Activated CD4-positive, alpha-beta T cell treated with anti-CD3 and anti-CD28 coated beads for 36 hours (primary cell): ENCODE measurements at places on chromosomes 12 and 14.

DNA sequence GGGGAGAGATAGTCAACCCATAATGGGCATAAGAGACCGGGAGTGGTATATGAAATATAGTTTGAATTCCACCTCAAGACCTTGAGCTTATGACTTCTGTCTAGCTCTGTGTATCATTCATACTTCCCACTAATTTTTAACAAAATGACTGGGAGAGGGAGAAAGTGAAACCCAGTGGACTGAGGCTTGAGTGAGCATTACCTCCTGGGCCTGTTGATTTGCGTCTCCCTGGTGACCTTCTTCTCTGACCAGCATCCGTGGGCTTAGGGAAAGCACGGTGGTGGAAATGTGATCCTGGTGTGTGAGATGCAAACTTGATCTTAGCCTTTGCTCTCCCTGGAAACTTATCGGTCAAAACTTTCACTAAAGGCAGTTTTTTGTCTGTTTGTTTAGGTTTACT lies 207.9 kb upstream of the BCL2L14 start:
- DNase-seq, result no peak

DNA sequence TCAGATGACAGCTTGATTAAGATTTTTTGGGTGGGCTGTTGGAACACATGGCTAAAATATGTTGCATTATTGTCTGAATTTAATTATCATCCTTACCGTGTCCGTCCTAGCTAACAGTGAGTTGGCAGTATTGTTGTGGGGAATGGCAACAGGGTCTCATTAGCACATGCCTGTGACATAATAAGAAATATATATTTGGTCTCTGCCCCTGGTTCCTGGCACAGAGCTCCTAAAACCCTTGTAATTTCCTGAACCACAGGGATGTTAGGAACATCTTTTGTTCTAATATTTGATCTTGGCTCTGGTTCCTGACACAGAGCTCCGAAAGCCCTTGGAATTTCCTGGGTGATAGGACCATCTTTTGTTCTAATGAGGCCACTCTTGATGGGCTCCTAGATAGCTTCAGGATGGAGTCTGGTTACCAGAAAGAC lies 76.0 kb downstream of the SYNE2 start:
- no peak for DNase-seq

GRCh38 chr14:71932229-71932981 lies at the start of gene RGS6:
Gene RGS6, plus strand, starts transcription at chr14:71932429.
- DNase-seq, result peak; percentile 63

GRCh38 chr14:38547961-38548490 lies 292.1 kb upstream of the CLEC14A start:
- DNase-seq, result no peak

DNA sequence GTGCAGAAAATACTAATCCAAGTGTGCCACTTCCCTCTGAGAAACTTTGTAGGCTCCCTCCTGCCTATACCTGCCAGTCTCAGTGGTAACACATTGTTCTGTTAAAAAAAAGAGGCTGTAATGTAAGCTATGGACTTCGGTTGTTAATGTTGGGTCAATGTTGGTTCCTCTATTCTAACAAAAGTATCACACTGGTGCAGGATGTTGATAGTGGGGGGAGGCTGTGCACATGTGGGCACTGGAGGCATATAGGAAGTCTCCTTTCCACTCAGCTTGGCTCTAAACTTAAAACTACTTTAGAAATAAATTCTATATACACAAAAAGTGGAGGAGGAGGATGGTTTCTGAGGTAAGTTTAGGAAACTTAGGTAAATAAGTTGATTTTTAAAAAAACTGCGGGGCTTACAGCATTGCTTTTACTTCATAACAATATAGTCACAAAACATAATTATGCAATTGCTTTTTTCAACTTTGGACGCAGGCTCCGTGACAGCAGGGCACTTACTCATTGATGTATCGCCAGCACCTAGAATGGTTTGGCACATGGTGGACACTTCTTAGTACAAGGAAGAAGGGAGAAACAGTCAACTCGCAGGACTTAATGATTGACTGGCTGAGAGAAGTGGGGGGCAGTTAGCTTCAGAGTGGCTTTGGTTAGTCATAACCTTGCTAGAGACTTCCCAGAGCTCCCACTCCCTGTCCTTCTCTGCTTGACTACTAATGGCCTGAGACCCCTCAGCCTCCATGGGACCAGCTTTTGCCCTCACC lies 7.9 kb upstream of the NYNRIN start:
- no peak for DNase-seq

- no peak for DNase-seq
Observed at GRCh38 chr12:24224401-24224800, 274.9 kb upstream of the SOX5 start.

GRCh38 chr12:22287101-22287500 lies 47.4 kb downstream of the ST8SIA1 start:
- no peak for DNase-seq

DNA sequence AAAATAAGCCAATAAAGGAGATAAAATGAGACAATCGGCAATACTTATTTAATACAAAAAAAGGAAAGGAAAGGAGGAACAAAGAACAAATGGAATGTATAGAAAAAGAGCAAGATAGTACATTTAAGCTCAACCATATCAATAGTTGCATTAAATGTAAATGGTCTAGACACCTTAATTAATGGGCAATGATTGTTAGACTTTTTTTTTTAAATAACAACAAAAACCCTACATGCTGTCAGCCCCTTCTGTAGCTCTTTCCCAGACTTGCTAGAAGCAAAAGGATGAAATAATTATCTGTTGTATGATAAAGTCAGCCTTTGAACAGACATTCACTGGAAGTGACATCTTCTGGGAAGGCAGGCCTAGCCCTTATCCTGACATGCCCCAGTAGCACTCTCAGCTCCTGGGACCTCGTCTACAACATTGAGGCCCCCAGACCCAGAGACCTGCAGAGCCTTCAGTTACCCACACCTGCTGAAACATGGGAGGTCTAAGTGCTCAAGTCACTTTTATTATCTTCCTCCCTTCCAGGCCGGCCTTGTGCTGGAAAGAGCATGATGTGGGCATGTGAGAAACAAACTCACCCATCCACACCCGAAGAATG lies 13.4 kb downstream of the SIVA1 start:
- no peak for DNase-seq

DNA sequence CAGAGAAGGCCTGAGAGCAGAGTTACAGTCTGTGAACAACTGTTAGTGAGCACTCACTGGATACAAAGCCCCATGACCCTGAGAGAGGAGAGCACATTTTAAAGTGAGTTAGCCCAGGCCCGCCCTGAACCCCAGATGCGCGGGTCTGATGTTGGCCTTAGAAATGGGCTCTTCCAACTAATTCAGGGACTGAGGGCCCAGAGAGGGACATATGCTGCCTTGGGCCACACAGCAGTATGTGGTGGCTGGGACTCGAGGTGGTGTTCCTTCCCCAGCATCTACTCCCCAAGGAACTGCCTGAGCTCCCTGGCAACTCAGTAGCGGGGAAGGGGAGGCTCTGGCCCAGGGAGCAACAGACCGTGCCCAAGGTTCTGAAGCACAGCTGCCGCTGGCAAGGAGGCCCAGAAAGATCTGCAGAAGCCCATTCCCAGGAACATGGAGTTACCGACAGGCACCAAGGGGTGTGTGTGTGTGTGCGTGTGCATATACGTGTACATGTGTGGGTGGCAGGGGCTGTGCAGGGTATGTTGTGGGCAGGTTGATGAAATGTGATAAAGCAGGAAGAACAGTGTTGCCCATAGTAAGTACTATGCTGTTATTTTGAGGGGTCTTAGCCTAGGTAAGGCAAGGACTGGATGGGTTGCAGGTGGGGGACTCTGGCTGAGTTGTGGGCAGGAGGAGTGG lies 40.5 kb downstream of the KRT80 start:
- no peak for DNase-seq

- no peak for DNase-seq
Observed at GRCh38 chr12:49885118-49885517, 18.6 kb downstream of the FAIM2 start.

DNA sequence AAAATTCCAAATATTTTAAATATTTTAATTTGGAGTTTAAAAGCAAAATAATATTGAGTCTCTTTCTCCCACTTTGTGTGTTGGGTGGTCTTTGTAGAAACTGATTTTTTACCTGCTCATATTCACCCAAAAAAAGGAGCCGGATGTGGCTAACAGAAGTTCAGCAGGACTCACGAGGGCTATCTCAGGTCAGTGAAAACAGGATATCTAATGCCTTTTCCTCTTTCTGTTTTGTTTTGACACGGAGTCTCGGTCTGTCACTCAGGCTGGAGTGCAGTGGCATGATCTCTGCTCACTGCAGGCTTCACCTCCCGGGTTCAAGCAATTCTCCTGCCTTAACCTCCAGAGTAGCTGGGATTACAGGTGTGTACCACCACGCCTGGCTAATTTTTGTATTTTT lies 30.8 kb downstream of the COA8 start:
- no peak for DNase-seq

DNA sequence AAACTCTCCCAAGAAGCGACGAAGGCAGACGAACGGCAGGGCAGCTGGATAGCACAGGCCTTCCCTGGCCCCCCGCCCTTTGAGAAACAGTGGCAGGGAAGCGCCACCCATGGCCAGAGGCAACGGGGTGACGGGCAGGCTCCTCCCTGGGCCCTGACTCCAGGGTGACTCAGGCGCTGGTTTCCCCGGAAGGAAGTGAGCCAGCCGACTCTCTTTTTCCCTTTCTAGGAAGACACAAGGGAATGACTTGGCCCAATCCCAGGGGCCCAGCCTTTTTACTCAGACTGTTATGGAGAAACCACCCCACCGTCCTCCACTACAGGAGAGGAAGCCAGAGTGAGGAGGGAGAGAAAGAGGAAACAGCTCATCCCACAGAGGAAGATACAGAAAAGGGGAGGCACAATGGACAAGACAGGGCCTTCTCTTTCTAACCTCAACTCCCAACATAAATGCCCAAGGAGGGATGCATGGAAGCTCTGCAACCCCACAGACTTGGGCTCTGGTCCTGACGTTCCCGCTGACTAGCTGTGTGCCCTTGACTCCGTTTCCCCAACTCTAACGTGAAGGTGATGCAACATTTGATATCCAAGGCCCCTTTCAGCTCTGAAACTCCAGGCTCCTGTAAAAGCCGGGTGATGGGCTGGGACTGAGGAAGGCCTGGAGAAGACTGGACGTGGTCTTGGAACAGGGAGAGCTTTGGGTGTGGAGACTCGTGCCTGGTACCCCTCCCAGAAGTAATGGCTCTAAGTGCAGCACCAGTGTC lies 27.9 kb downstream of the ACTN1 start:
- no peak for DNase-seq

GRCh38 chr12:30630076-30630978 lies 65.3 kb downstream of the IPO8 start:
- no peak for DNase-seq

DNA sequence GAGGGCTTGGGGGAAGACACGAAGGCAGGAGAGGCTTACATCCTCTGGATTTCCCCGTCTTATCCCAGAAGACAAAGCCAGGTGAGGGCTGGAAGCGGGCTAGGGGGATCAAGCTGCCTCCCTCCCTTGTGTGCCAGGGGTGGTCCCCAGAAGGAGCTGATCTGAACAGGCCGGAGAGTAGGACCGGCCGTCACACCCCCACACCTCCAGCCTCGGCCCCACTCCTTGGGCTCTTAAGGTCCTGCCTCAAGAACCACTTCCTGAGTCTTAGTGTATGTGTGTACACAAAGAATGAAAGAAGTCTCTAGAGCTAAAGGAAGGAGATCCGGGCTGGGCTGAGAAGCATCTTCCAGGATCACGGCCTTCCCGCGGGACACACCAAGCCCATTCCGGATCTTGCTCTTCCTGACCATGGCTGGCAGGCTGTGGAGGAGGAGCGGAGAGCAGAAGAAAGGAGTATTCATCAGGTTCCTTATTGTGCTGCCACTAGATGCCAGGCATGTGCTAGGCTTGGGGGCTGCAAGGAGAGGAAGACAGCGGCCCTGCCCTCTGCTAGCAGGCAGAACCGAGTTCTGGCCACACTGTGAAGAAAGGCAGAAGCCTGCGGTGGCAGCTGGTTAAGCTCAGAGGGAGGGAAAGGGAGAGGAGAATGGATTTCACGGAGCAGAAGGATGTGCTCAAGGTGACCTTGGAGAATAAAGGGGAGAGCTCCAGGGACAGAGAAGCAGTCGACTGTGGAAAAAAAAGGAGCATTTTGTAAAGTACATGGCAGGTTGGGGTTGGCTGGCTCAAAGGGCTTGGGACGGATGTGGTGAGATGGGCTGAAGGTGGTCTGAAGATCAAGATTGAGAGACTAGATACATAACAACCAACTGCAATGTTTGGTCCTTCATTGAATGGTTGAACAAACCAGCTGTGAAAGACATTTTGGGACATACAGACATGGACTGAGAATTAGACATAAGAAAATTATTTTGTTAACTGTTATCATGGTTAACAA lies 1.3 kb upstream of the CD63 start:
- DNase-seq, result peak; percentile 51

DNA sequence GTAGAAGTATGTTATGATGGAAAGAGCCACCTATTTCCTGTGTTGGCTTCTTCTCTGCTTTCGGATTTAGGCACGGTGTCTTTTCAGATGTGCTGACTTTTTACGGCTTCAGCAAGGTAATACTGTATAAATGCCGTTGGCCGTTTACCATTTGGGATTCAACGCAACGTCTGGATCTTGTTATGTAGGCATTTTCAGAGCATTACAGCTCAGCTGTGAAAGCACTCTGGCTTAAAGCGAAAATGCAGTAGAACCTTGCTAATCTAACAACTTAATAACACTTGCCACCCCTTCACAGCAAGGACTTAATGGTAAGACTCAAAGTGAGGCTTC lies 229.9 kb downstream of the EFCAB11 start:
- no peak for DNase-seq

- peak; percentile 51 for DNase-seq
Observed at GRCh38 chr12:62191491-62192179, 68.6 kb upstream of the USP15 start.

DNA sequence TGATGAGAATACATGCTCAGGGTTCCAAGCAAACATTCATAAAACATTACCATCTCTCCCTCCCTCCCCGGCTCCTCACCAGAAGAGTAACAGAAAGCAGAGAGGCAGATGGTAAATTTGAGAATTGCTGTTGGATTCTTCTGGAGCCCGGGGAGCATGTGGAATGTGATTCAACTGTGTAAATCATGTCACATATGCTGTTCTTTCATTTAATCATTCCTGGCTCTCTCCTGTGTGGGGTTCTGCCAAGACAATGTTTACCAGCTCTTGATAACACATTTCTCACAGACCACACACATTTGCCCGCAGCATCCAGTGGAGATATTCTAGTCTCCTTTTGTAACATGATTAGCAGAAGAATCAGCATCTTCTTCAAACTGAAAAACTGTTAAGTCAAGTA lies 23.4 kb upstream of the NR2C1 start:
- DNase-seq, result no peak

- no peak for DNase-seq
Observed at GRCh38 chr14:69772082-69773017, 5.4 kb downstream of the SRSF5 start.

DNA sequence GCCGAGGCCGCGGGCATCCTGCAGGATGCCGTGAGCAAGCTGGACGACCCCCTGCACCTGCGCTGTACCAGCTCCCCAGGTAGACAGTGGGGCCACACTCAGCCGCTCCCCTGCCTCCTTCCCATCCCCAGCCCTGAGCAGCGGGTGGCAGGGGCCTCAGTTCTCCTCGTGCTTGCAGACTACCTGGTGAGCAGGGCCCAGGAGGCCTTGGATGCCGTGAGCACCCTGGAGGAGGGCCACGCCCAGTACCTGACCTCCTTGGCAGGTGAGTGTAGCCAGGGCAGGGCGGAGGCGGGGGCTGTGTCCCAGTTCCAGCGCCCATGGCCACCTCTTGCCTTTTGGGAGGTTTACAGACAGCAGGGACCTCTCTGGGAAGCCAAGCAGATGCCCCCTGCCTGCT lies 22.9 kb downstream of the HIP1R start:
- no peak for DNase-seq

GRCh38 chr12:116037941-116038837 lies 239.3 kb downstream of the MED13L start:
- no peak for DNase-seq

GRCh38 chr14:26191671-26192070 lies 406.2 kb downstream of the NOVA1 start:
- DNase-seq, result no peak

- DNase-seq, result no peak
Observed at GRCh38 chr14:103127356-103127755, 4.1 kb downstream of the TNFAIP2 start.
